Activated CD4-positive, CD25-positive, alpha-beta regulatory T cell treated with anti-CD3 and anti-CD28 coated beads, Interleukin-2, amount 50 U/mL, for 24 hours (primary cell): ENCODE measurements at places on chromosomes 5 and 9.

- ATAC-seq = no peak
Measured at GRCh38 chr9:129523943-129524581, 96.8 kb downstream of the C9orf50 start.

DNA sequence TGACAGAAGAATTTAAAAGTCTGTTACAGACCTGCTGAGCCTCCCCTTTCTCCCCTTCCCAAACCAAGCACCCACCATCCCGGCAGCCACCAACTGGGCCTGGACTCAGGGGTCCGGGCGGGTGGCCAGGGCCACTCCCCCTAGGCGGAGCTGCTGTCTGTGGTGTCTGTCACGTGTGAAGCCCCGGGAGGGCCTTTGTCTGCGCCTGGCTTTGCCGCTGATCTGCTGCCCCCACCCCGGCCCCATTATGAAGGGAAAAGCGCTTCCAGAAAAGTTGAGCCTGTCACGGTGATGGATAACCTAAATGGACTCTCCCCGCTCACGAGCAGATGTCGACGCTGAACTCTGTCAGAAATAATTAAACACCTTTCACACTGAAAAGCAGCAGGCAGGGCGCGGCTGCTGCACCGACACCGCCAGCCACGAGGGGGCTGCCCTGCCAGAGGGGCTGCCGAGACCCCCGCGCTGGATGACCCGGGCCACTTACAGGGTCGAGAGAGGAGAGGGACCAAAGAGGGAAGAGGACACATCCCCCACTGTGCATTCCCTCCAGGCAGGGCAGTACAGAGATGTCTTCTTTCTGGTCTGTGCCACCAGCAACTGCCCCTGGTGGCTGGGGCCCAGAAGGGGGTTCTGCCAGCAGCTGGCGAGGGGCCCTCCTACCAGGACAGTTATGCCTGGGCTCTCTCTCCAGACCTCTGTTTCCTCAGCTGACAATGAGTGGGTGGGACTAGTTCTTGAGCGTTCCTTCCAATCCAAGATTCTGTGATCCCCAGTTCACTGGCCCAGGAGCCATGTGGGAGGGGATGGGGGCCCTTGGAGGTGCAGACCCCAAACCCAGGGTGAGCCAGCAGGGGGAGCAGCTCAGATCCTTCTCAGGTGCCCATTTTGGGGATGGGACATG, 36.0 kb upstream of the BARHL1 start:
- ATAC-seq = no peak

- ATAC-seq = no peak
Measured at GRCh38 chr9:96136992-96137670, 164.8 kb downstream of the HSD17B3 start.

- ATAC-seq = no peak
Measured at GRCh38 chr9:115986508-115986907, 167.1 kb upstream of the PAPPA start.

DNA sequence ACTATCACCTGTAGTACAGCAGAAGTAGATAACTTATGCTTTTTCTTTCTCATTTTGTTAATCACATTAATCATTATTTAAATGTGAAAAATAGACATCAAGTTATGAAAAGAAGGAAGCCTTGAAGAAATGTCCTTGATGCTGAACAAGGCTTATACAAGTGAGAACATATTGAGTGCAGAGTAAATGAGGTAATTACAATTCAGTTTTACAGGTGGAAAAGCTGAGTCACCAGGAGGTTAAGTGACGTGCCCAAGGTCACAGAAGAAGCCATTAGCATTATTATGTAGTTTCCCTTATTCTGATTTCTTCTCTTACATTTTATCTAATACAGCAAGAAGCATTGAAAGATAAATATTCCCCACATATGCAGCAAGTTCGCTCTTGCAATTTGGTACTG, 998.5 kb upstream of the CDH6 start:
- no peak for ATAC-seq

DNA sequence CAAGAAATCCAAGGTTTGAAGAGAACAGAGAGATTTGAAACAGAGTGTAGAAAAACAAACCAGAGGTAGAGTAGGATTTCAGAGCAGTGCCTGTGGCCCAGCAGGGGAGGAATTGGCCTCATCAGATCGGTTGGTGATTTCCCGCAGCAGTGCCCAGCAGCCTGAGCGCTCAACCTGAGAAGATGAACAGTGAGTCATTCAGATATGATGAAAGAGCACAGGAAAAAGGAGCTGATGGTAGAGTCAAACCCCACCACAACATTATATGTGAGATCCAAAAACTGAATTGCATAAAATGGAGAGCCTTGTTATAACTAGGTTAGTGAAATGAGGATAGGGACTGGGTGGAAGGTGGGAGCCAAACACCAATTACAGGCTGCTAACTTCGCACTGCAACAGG, 248.9 kb downstream of the PIK3R1 start:
- peak; percentile 94 for ATAC-seq

GRCh38 chr5:95591490-95591901, 28.4 kb upstream of the GPR150 start:
- ATAC-seq = peak; percentile 96

- peak; percentile 39 for ATAC-seq
Measured at GRCh38 chr9:4666042-4666699, at the start of gene SPATA6L. TSS of gene SPATA6L (minus strand) at chr9:4666480. CDS start at chr9:4666250, 230 bp downstream.

DNA sequence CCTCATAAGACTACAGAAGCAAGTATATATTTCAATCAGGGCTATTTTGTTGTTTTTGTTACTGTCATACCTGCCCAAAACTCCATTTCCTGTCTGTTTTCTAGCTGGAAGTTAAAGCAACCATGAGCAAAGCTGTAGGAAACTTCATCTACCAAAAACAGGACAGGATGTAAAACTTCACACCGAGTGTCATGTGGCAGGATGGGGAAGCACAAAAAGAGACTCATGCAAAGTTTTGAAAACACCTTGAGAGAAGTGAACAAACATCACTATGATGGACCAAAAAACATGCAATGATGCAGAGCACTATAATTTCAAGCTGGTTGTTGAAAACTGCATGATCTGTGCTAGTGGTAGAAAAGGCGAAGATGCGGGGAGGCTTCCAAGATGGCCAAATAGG, 6.3 kb upstream of the GZMA start:
- ATAC-seq = no peak

DNA sequence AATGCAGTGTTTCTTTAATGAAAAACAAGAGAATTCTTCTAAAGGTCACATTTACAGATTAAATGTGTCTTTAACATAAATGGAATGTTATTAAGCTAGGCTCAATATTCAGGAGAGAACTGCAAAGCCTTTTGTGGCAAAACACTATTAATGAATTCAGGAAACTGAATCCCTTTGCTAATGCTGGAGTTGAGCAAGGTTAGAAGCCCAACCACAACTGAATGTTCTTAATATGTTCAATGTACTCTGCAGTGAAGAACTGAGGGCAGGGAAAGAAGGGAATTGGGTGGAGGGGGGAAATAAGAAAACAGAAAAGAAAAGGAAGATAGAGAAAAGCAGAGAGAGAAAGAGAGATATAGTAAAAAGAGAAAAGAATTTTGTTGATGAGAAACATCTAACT, 276.7 kb upstream of the TMEM161B start:
- ATAC-seq = no peak

GRCh38 chr5:167710444-167711073, 580.9 kb upstream of the WWC1 start:
- ATAC-seq = no peak

DNA sequence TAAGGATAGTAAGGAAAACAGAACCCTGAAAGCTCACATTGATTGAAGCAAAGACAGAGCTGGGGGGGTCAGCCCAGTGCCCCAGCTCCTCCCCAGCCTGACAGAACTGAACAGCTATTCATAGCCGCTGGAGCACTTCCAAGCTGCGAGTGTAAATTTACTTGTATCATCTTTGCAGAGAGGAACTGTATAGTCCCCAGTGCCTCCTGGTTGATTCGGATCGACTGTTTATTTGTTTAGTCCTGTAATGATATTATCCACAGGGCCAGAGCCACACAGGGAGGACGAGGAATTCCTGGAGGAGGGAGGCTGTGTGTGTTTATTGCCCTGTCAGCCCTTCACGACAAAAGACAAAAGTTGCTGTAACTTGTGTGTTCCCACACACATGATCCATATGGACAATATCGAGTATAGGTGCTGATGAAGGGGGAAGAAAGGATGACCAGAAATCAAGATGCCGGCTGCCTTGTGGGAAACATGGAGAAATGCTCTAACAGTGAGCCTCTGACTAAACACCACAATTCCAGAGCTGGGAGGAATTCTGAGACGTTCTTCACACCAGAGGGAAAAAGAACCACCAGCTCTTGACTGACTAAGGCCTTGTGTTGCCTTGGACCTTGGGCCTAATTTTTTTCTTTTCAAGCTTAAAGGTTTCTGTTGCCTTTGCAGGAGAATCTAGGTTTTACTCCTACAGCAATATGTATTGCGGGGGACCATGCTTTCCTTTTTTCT, 31.1 kb downstream of the FOXD1 start:
- ATAC-seq = no peak

DNA sequence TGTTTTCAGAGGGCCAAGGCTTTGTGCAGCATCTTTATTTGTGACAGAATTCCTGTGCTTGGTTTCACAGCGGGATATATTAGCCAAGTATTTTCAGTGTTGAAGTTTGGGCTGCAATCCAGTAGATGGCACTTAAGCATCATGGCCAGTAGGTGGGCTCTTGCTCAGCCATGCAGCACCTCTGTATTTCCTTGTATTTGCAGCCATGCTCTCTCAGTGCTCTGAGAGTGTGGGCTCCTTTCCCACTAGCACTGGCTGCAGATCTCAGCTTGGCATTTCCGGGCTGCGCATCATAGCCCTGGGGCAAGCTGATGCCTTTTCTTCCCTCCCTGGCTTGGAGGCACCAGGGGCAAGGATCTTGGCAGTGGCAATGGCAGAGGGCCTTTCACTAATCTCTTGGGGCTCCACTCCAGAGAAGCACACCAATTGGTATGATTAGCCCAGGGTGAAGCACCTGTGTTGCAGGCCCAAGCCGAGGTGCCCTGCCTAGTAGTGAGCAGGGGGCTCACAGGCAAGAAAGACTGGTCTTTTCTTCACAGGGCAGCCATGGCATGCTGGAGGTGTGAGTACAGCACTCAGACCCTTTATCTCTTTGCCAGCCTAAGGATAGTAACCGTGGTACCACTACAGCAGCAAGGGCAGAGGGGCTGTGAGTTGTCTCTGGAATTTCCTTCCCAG, 48.3 kb downstream of the SLCO6A1 start:
- ATAC-seq = no peak

- ATAC-seq = no peak
Measured at GRCh38 chr9:77944556-77945243, 86.9 kb downstream of the GNAQ start.

- no peak for ATAC-seq
Measured at GRCh38 chr5:147759441-147759840, 23.1 kb downstream of the JAKMIP2 start.

DNA sequence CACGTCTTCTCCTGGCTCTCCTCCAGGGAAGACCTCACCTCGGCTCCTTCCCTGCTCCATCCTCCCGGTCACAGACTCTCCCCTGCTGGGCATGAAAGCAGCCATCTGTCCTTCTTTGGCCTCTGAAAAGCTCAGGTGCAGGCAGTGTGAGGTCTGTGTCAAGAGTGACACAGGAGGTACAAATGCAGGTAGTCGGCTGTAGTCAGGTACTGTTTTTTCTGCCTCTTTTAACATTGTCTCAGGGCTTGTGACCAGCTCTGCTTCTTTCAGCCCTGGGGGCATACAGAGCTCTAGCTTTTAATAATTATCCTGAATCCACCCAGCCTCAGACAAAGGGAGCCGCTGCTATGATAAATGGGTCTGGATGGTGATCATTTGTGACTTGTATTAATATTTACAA, 46.4 kb downstream of the C5orf15 start:
- no peak for ATAC-seq
